ENCODE measurements at places on chromosomes 6 and 20.

DNA sequence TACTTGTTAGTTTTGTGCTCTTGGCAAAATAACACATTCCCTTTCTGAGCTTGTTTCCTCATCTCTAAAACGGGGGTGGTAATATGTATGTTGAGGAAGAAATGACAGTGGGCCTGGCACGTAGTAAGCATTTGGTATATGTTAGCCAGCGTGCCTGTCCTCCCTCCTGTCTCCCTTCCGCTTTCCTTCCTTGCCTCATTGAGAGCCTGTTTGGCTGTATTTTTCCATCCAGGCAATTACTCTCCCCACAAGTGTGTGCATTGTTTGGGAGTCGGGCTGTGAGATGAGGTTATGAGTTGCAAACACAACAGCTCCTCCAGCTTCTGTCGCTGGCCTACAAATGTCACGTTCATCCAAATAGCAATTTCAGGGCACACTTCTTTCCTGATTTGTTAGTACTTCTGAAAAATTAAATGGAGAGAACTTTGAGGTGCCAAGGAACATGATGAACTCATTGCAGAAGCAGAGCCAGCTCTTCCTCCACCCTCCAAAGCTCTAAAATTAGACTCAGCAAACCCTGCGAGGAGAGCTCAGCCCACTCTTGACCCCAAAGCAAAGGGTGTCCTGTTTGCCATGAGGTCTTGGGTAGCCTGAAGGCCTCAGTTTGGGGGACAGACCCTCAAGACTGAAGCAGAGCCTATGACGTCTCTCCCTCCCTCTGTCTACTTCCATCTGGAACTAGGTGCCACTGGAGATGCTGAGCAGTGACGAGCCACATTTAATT, 50.7 kb upstream of the TOX2 start:
- no peaks in the 10 kb centered on the region for H3K27me3 ChIP-seq
- peaks cover 2% of the 10 kb centered on the region for H3K4me1 ChIP-seq
- peak overlapping the region; percentile 93 for H3K27ac ChIP-seq
- no peaks in the 10 kb centered on the region for H3K36me3 ChIP-seq
- no peak overlapping the region for H3K4me3 ChIP-seq

DNA sequence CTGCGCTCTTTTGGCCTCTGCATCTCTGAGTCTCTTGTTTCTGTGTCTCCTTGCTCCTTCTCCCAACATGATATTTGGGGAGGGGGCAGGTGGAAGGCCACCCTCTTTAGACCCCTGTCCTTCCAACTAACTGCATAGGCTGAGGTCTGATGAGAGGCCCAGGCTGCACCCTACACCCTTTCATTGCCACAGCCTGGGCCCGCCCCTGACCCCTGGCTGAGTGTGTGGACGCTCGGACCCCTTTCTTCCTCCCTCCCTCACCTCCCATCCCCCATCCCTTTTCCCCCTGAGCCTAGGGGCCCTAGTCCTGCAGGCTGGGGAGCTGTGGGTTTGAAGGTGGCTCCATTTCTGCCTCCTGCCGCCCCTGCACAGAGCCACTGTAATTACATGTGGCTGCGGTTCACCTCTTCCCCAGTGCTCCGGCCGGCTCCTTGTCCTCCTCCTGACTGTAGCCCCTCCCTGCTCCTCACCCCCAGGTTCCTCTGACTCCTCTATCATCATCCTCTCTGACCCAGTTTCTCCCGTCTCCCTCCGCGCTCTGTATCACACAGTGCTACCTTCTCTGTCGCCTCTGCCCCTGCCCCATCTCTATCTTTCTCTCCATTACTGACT, 6.8 kb downstream of the MDFI start:
- no peak overlapping the region for H3K27ac ChIP-seq
- no peak for ATAC-seq
- no peak overlapping the region for H3K4me3 ChIP-seq
- H3K36me3 ChIP-seq, result no peaks in the 10 kb centered on the region

- ATAC-seq, result no peak
- H3K36me3 ChIP-seq, result no peaks in the 10 kb centered on the region
- no peaks in the 10 kb centered on the region for H3K4me1 ChIP-seq
- H3K4me3 ChIP-seq, result no peak overlapping the region
These were observed 22.0 kb upstream of the NUP153 start for GRCh38 chr6:17728551-17729222.

DNA sequence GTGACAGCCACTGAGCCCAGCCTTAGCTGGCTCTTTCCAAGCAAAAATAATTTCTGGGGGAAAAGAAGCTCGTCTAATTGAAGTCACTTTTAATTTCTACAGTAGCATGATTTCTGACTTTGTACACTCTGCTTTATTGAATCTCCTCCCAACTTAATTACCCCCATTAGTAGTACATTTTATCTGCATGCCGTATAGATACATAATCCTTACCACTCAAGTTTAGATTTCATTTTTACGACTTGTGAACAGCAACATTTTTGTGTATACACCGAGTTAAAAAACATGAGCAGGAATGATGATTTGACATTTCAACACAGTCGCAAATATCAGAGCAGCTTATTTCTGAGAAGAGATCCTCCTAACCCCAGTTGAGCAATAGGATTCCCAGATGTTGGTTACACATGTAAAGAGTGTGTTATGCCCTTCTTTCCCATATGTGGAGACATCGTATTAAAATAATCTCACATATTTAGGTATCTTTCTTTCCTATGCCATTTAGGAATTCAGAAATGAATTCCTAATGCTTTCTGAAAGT, 127.3 kb upstream of the MTHFD1L start:
- peaks cover 12% of the 10 kb centered on the region for H3K36me3 ChIP-seq
- ATAC-seq, result no peak
- no peak overlapping the region for H3K4me3 ChIP-seq
- H3K27ac ChIP-seq, result no peak overlapping the region

- H3K4me1 ChIP-seq, result no peaks in the 10 kb centered on the region
- no peaks in the 10 kb centered on the region for H3K27me3 ChIP-seq
- H3K27ac ChIP-seq, result no peak overlapping the region
These were observed 252.4 kb upstream of the IRAK1BP1 start for GRCh38 chr6:78614961-78615360.

DNA sequence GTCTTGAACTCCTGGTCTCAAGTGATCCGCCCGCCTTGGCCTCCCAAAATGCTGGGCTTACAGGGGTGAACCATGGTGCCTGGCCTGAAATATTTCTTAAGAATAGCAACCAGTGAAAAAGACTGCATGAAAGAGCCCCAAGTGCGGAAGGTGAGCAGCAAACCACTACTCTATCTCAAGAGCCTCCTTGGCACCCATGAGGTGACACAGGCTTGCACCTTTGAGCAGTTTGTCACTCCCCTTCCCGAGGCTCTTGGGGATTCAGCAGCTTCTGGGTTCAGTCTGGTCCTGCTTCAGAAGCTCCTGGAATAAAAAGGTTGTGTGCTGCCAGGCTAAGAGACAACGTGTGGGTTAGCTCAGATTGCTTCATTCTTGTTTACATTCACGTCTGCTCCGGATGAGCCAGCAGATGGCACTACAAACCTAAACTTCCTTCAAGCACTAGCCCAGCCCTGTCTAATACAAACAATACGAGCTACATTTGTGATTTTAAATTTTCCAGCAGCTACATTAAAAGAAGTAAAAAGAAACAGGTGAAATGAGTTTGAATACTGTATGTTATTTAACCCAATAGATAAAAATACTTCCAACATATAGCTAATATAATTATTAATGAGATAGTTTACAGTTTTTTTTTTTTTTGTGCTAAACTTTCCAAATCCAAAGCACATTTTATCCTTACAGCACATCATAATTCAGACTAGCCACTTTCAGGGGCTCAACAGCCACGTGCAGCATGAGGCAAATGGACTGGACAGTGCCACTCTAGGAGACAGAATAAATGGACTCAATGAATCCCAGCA, 46.2 kb downstream of the GJA10 start:
- peak overlapping the region; percentile 34 for H3K27ac ChIP-seq
- no peak overlapping the region for H3K4me3 ChIP-seq
- H3K36me3 ChIP-seq, result no peaks in the 10 kb centered on the region
- H3K4me1 ChIP-seq, result peaks cover 26% of the 10 kb centered on the region
- peak; percentile 82 for ATAC-seq

DNA sequence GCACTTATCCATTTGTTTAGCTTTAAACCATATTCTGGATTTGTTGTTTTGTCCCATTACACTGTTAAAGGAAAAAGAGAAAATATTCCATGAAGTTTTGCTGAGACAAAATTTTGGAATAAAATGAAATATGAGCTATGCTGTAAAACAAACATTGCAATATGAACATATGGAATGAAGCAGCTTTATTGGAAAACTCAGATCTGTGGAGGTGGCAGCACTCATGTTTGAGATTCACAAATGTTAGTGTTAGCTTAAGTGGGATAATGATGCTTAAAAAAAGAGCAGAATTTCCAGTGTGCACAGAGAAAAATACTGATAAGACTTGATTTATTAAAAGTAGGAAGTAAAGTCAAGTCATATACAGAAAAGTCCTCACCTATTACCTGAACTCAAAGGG, 196.2 kb downstream of the BCKDHB start:
- H3K27ac ChIP-seq, result no peak overlapping the region
- H3K27me3 ChIP-seq, result no peaks in the 10 kb centered on the region
- H3K4me1 ChIP-seq, result no peaks in the 10 kb centered on the region
- no peak for ATAC-seq
- H3K36me3 ChIP-seq, result no peaks in the 10 kb centered on the region

DNA sequence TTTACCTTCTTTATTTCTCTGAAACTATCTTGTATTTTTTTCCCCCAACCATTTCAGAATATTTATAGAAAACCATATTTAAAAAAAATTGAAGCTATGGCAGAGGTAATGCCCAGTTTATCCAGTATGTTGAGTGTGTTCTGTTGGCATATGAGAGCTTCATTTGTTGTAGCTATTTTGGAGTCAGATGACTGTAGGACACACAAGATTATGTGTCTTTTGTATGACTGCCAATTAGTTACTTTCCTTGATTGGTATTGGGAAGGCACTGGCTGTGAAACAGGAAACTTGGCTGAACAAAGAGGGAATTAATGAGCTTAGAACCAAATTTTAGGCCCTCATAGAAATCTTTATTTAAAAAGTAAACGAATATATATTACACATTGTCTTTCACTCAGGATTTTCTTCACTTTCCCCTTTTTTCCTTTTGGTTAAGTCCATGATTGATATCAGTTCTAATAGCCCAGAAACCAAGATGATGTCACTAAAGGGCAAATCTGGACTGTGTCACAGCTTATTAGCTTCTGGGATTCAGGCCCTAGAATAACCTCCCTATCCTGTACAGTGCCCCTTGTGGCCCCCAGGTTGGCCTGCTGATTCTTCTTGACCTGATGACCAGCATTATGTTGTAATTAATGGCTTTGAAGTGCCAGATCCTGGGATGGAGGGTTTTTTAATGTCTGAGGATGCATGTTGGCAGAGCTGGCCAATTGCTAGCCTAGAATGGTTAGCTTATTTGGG, 10.1 kb downstream of the CDC5L start:
- H3K4me3 ChIP-seq, result no peak overlapping the region
- H3K27ac ChIP-seq, result no peak overlapping the region
- H3K36me3 ChIP-seq, result peaks cover 12% of the 10 kb centered on the region
- no peaks in the 10 kb centered on the region for H3K27me3 ChIP-seq

- H3K27me3 ChIP-seq, result no peaks in the 10 kb centered on the region
- no peak overlapping the region for H3K27ac ChIP-seq
- no peaks in the 10 kb centered on the region for H3K36me3 ChIP-seq
- no peaks in the 10 kb centered on the region for H3K4me1 ChIP-seq
- no peak overlapping the region for H3K4me3 ChIP-seq
These were observed 124.4 kb downstream of the KCNQ5 start for GRCh38 chr6:72746276-72746675.

GRCh38 chr6:52065621-52066020, 21.8 kb downstream of the PKHD1 start:
- H3K27me3 ChIP-seq, result no peaks in the 10 kb centered on the region
- no peak overlapping the region for H3K27ac ChIP-seq
- no peaks in the 10 kb centered on the region for H3K4me1 ChIP-seq
- no peaks in the 10 kb centered on the region for H3K36me3 ChIP-seq

DNA sequence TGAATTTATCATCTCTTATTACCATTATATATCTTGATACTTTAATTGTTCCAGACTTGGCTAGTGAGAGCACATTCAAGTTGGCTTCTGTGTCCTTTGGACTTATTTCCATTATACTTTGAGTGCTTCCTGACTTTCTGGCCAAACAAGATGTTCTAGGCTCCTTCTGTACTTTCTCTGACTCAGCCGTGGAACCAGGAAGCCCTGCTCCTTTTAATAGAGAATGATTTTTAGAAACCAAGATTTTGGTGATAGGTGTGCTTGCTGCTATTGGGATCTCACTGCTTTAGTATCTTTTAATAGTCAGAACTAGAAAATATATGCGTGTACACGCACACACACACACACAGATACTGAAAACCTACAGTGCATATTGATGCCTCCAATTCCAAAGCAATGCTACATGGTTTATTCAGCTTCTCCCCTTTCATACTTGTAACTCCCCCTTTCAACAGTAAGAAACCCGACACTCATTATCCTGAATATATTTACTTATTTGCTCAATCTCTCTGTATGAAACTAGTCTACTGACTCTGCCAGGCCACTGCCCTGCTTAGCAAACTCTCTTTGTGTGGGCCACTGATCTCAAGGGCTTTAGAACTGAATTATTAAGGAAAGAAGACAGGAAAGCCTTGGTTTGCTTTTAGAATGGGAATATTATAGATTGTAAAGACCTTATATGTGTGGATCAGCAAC, 42.7 kb upstream of the EZR start:
- ATAC-seq, result no peak
- H3K27me3 ChIP-seq, result no peaks in the 10 kb centered on the region
- H3K36me3 ChIP-seq, result no peaks in the 10 kb centered on the region
- H3K4me3 ChIP-seq, result no peak overlapping the region
- no peak overlapping the region for H3K27ac ChIP-seq

- no peak overlapping the region for H3K4me3 ChIP-seq
- H3K4me1 ChIP-seq, result peaks cover 6% of the 10 kb centered on the region
- no peak for ATAC-seq
- no peaks in the 10 kb centered on the region for H3K36me3 ChIP-seq
- no peak overlapping the region for H3K27ac ChIP-seq
- no peaks in the 10 kb centered on the region for H3K27me3 ChIP-seq
These were observed 46.5 kb downstream of the BLOC1S5 start for GRCh38 chr6:8017705-8018104.

GRCh38 chr6:4649728-4650127, 126.5 kb upstream of the CDYL start:
- no peaks in the 10 kb centered on the region for H3K4me1 ChIP-seq
- no peaks in the 10 kb centered on the region for H3K27me3 ChIP-seq
- H3K4me3 ChIP-seq, result no peak overlapping the region
- no peak overlapping the region for H3K27ac ChIP-seq
- no peak for ATAC-seq

DNA sequence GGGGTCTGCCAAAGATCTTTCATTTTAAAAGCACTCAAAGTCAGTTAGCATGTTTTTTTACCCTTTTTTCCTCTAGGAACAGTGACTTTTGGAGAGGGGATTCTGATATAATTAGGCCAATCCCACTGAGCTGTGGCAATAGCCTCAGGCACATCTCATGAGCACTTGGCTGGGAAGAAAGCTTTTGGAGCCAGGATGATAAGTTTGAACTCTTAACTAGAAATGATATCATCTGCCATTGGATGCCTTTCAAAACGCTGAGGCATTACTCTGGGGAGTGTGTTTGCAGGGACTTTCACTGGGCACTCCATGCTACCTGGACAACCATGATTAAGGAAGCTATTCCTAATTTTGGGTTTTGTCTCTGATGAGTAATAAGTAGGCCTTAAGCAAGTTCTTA, 3.7 kb downstream of the SCGN start:
- peaks cover 55% of the 10 kb centered on the region for H3K27me3 ChIP-seq
- H3K4me3 ChIP-seq, result no peak overlapping the region
- H3K27ac ChIP-seq, result no peak overlapping the region
- no peak for ATAC-seq
- H3K36me3 ChIP-seq, result no peaks in the 10 kb centered on the region
